ENCODE measurements at places on chromosomes 6 and 20. TPM values are rescaled to one million over a fixed set of nuclear protein-coding genes. Genes with fewer than 3 reads are reported as not detected.
A peak's percentile ranks its signal among the peaks of the same experiment; 100 is the strongest.

The HLA-DOA gene
- 4.3 TPM for total RNA-seq

- H3K36me3 ChIP-seq = no peaks in the 10 kb centered on the region
- no peak overlapping the region for H3K4me3 ChIP-seq
- no peak overlapping the region for H3K27ac ChIP-seq
- H3K27me3 ChIP-seq = no peaks in the 10 kb centered on the region
These were observed 25.5 kb downstream of the NPEPL1 start for GRCh38 chr20:58718121-58718563.

The KCNK16 gene
- not detected for total RNA-seq

The KHDC1 gene
- total RNA-seq = 0.69 TPM

GRCh38 chr20:23857962-23858595 is 21.5 kb downstream of the CST5 start:
- DNase-seq = no peak
- H3K4me1 ChIP-seq = no peaks in the 10 kb centered on the region
- H3K36me3 ChIP-seq = no peaks in the 10 kb centered on the region

DNA sequence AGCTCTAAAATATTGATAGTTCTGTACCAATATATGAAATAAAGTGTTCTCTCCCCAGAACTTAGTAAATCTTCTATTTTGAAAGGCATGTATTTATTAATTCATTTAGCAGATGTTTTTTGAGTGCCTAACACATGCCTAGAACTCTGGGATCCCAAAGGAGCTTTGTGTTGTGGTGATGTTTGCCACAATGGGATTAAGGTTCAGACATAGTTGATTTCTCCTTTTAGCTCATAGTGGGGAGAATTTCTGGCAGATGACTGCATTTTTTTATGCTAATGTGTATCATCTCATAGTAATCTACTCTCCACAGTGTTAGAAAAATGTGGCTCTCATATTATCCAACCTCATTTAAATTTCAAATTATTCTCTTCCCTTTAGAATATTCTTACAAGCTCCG is 21.7 kb downstream of the MYB start:
- H3K27me3 ChIP-seq = no peaks in the 10 kb centered on the region
- H3K36me3 ChIP-seq = no peaks in the 10 kb centered on the region
- no peaks in the 10 kb centered on the region for H3K4me1 ChIP-seq
- no peak for DNase-seq

DNA sequence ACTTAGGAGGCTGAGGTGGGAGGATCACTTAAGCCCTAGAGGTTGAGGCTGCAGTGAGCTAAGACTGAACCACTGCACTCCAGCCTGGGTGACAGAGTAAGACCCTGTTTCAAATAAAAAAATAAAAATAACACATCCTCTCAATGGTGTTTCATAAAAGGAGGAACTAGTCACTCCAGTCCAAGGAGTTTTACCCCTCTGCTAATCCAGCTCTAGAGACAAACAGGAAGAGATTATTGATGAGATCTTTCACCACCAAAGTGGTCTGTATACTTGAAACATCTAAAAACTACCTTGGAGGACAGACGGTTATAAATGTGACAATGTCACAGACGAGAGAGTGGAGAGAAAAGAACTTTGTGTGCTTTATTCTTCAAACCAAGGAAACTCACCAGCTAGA is 58.2 kb downstream of the PIGU start:
- no peaks in the 10 kb centered on the region for H3K36me3 ChIP-seq
- no peak overlapping the region for H3K27ac ChIP-seq
- peaks cover 4% of the 10 kb centered on the region for H3K4me1 ChIP-seq
- no peaks in the 10 kb centered on the region for H3K27me3 ChIP-seq
- H3K4me3 ChIP-seq = no peak overlapping the region

GRCh38 chr20:16477632-16478031 is 95.6 kb downstream of the KIF16B start:
- H3K27ac ChIP-seq = no peak overlapping the region
- H3K4me3 ChIP-seq = no peak overlapping the region
- no peaks in the 10 kb centered on the region for H3K27me3 ChIP-seq
- H3K36me3 ChIP-seq = no peaks in the 10 kb centered on the region

The FAM50B gene
- total RNA-seq = 3.9 TPM

DNA sequence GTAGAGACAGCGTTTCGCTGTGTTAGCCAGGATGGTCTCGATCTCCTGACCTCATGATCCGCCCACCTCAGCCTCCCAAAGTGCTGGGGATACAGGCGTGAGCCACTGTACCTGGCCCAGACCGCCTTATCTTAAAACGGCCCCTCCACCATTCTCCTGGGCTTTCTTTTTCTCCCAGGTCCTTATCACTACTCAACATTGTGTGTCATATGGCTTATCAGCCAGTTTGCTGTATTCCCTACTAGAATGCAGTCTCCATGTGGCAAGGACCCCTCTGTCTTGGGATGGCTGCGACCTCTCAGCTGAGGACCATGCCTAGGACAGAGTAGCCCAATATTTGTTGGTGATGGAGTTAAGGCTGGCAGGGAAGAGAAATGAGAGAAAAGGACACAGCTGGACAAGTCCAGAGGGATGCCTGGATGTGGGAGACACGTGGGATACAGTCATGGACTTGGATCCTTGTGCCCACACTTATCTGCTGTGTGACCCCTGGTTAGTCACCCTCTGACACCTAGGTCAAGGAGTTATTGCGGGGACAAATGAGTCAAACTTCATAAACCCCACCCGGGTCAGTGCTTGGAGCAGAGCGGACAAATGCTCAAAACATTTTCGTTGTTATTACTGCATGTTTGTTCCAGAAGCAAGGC is 24.0 kb downstream of the ADA start:
- no peak overlapping the region for H3K27ac ChIP-seq
- H3K27me3 ChIP-seq = no peaks in the 10 kb centered on the region
- H3K4me3 ChIP-seq = no peak overlapping the region
- H3K36me3 ChIP-seq = no peaks in the 10 kb centered on the region
- DNase-seq = no peak
- no peaks in the 10 kb centered on the region for H3K4me1 ChIP-seq

DNA sequence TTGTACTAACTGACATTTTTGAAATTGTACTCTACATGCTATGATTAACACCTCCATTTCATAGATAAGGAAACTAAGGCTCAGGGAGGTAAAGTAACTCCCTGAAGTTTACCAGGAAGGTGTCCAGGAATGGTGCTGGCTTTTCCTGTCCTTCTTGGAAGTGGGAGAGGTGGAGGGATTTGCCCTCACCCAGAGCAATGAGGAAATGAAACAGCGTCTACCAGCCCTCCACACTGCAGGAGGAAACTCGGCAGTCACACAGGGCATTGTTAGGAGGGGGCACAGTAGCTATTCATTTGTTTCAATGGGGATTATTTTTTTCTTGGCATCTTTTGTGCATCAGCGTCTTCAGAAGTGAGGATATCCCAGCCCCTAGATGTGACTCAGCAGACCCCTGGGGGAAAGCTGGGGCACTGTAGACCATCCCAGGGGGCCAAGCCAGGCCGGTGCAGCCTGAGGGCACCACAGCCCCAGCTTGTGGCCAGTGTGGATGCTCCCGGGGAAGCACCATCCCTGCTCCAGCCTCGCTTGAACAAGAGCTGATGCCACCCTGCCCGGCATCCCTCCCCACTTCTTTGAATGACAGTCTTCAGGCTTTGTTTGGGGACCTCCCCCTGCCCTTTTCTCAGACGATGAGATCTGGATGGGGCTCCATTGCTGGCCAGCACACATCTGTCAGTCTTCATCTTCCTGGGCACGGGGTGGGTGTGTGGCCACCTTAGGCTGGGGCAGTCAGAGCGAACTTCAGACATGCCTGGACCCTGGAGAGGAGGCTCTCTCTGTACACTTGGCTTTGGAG is 224.4 kb upstream of the PMEPA1 start:
- H3K27me3 ChIP-seq = no peaks in the 10 kb centered on the region
- H3K36me3 ChIP-seq = no peaks in the 10 kb centered on the region
- H3K4me1 ChIP-seq = no peaks in the 10 kb centered on the region
- no peak overlapping the region for H3K27ac ChIP-seq
- DNase-seq = peak; percentile 32
- H3K4me3 ChIP-seq = no peak overlapping the region

The SLC23A2 gene
- 5.1 TPM for total RNA-seq

DNA sequence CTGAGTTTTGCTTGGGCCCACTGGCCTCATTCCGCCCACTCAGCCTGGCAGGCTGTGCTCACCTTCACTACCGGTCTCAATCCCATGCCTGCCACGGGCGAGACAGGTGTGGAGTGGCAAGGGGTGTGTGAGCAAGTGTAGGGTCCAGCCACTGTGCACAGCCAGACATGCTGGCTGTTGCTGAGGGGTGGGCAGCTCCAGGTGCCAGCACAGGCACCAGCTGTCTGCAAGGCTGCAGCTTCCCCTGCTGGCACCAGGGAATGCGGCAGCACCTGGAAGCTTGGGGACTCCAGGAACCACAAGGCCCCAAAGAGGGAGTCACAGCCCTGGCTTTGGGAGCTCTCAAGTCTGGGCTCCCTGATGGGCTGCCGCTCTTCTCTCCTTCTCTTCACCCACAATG is 372.7 kb downstream of the CBLN4 start:
- no peak for DNase-seq
- no peaks in the 10 kb centered on the region for H3K27me3 ChIP-seq
- no peak overlapping the region for H3K4me3 ChIP-seq

GRCh38 chr6:25370178-25371036 is 91.2 kb downstream of the CARMIL1 start:
- peak overlapping the region; percentile 54 for H3K27ac ChIP-seq
- no peak overlapping the region for H3K4me3 ChIP-seq
- H3K4me1 ChIP-seq = peaks cover 6% of the 10 kb centered on the region
- H3K27me3 ChIP-seq = no peaks in the 10 kb centered on the region
- peak; percentile 51 for DNase-seq

- H3K4me1 ChIP-seq = no peaks in the 10 kb centered on the region
- H3K4me3 ChIP-seq = peak overlapping the region; percentile 76
- peak; percentile 96 for DNase-seq
- H3K27ac ChIP-seq = peak overlapping the region; percentile 93
- H3K36me3 ChIP-seq = no peaks in the 10 kb centered on the region
These were observed 85.2 kb downstream of the SESN1 start for GRCh38 chr6:109009236-109009961.

GRCh38 chr6:16319813-16320532 is 81.6 kb downstream of the GMPR start:
- peak; percentile 40 for DNase-seq
- peak overlapping the region; percentile 66 for H3K27ac ChIP-seq
- peaks cover 4% of the 10 kb centered on the region for H3K4me1 ChIP-seq
- no peak overlapping the region for H3K4me3 ChIP-seq
- no peaks in the 10 kb centered on the region for H3K27me3 ChIP-seq

The RAET1E gene
- 0.21 TPM for total RNA-seq

- H3K27ac ChIP-seq = no peak overlapping the region
- no peak overlapping the region for H3K4me3 ChIP-seq
- no peak for DNase-seq
- no peaks in the 10 kb centered on the region for H3K4me1 ChIP-seq
- H3K27me3 ChIP-seq = no peaks in the 10 kb centered on the region
These were observed 993.9 kb downstream of the EYS start for GRCh38 chr6:64713175-64713574.

DNA sequence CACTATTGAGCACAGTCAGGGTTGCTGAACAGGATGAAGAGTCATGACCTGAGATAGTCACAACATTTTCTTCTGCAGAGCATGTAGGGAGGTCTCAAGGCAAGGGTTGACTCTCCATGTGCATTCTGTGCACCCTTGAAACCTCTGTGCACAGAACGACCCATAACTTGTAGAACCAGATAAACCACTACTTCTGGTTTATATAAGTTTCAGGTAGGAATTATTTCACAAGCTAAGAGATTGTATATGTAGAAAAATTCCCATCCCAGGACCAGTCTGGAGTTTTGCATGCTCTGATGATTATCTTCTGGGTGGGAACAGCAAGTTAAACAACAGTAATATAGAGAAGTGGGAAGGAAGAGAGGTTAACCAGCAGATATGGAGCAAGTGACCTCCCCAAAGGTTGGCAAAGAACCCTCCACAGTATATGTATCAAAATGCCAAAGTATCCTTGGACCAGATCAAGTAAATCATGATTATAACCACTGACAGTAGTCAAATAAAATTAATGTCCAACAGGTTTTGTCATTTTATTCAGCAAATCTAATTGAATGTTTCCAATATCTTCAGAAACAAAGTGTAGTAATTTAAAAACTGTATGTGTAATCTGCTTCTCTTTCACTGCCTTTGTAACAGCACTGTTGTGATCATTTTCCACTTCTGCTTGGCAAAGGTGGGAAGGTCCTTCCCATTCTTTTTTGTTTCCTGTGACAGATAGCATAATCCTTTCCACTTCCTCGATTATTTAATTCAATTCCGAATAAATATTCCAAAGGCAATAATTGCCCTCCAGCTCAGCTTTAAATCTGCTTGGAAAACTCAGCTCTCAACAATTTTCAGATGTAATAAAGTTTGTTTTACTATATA is 104.4 kb downstream of the SYNE1 start:
- no peak overlapping the region for H3K4me3 ChIP-seq
- no peaks in the 10 kb centered on the region for H3K36me3 ChIP-seq
- no peaks in the 10 kb centered on the region for H3K27me3 ChIP-seq
- DNase-seq = no peak
- no peaks in the 10 kb centered on the region for H3K4me1 ChIP-seq
- H3K27ac ChIP-seq = no peak overlapping the region

The FAM135A gene
- total RNA-seq = 36.4 TPM

DNA sequence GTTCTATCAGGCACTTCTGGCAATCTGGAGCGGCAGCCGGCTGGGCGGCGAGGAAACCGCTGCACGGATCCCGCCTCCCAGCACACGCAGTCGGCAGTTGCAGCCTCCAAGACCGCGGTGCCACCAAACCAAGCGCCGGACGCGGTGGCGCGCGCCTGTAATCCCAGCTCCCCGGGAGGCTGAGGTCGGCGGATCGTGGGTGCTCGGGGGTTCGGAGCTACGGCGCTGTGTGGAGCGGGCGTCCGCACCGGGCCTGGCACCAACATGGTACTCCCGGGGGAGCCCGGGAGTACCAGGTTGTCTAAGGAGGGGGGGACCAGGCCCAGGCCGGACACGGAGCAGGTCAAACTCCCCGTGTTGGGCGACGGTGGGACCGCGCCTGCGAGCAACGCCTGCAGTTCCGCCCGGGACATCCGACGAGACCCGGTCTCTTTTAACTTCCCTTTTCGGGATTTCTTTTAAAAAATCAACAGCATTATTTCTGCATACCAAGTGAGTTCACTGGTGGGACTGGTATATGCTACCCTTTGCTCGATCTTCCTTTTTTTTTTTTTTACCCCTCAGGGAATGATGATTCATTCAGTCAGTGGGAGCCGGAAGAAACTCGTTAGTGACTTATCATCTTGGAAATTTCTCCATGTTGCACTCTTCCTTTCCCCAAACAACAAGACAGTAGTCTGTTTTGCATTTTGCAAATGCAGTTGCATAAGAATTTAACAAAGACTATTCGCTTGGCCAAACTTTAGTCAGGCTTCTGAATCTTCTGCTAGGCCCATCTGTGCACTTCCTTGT is 27.6 kb downstream of the ZNF311 start:
- no peak for DNase-seq
- no peaks in the 10 kb centered on the region for H3K4me1 ChIP-seq
- H3K4me3 ChIP-seq = peak overlapping the region; percentile 14
- no peak overlapping the region for H3K27ac ChIP-seq
- H3K36me3 ChIP-seq = no peaks in the 10 kb centered on the region

All from colonic mucosa (tissue), 4 donors.